HFF-Myc (cell line): ENCODE measurements at places on chromosomes 2 and 18.
A peak's percentile ranks its signal among the peaks of the same experiment; 100 is the strongest.

DNA sequence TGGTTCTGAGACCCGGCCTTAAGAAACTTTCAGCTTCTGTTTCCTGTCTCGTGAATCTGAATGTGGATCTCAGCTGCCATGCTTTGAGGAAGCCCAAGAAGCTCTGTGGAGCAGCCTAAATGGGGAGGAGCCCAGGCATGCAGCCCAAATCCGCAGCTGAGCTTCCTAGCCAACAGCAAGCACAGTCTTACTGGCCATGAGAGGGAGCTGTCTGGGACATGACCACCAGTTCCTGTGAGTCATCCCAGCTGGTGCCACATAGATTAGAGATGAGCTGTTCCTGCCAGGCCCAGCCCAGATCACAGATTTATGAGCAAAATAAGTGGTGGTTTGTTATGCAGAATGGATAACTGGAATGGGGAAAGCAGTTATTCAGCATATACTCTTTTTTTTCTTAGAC, 224.4 kb upstream of the APCDD1 start:
- peak; percentile 85 for DNase-seq

- no peak for DNase-seq
These were observed 81.7 kb downstream of the PPP1R1C start for GRCh38 chr2:182067393-182067792.

DNA sequence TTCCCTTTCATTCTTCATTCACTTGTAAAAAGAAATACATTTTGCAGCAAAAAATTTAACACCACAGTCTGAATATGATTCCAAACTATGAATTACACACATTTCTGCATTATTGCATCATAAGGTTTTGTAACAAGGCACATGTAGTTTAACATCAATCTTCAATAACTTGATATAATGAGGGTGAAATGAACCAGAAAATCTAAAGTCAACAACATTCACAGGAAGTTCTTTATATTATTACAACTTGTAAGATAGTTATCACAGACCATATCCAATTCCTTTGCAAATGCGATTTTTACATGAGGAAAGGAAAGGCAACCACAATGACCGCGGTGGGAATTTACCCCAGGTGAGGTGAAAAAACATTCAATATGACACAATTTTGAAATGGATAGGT, 213.3 kb downstream of the NAPG start:
- no peak for DNase-seq

- no peak for DNase-seq
These were observed 207.0 kb upstream of the COL3A1 start for GRCh38 chr2:188767176-188767575.

GRCh38 chr18:11310476-11311086, 161.2 kb upstream of the PIEZO2 start:
- peak; percentile 46 for DNase-seq

- DNase-seq, result no peak
These were observed 31.4 kb downstream of the RAB31 start for GRCh38 chr18:9739516-9739915.

GRCh38 chr2:95294579-95295250, 2.4 kb upstream of the KCNIP3 start:
- DNase-seq, result no peak

DNA sequence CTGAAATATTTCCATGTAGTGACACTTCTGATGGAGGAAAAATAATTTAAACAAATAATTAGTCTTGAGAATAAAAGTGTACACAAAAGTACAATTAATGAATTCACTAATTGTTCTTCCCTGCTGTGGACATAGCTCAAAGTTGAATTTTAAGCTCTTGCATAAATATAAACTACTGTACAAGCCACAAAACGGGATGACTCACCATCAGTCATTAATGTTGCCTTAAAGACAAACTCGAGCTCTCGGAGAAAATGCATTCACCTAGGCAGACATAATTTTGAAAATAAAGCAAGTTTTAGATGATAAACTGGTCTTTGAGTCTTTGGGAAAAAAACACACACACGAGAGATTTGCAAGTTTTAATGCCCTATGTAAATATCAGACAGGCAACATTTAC, 436.4 kb downstream of the ZNF521 start:
- peak; percentile 25 for DNase-seq

DNA sequence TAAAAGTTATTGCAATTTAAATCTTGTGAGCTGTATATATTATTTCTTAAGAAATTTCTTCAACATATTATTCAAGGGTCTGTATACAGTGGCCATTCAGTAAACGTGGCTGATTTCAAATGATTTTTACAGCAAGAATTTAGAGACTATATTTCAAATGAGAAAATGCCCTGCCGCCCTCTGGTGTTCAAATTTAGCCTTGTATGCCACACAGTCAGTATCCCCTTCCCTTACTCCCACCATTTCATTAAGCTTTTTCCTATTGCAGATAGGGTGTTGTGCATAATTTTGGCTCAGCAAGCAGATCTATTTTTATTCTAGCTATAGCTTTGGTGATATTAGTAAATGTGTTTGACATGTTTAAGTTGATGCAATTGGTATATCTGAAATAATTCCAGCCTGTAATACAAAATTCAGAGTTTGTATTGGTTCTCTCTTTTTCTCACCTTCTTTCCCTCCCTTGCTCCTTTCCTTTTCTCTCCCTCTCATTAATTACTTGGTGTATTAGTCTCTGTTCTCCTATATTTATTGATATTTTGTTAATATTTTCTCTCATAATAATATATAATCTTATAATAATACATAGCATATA, 22.8 kb upstream of the SCN7A start:
- no peak for DNase-seq

DNA sequence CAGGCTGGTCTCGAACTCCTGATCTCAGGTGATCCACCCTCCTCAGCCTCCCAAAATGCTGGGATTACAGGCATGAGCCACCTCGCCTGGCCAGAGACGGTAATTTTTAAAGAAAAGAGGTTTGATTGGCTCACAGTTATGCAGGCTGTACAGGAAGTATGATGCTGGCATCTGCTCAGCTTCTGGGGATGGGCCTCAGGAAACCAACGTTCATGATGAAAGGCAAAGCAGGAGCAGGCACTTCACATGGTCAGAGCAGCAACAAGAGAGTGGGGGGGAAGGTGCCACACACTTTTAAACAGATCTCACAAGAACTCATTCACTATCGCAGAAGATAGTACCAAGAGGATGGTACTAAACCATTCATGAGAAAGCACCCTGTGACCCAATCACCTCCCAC, 38.0 kb upstream of the GPD2 start:
- no peak for DNase-seq

DNA sequence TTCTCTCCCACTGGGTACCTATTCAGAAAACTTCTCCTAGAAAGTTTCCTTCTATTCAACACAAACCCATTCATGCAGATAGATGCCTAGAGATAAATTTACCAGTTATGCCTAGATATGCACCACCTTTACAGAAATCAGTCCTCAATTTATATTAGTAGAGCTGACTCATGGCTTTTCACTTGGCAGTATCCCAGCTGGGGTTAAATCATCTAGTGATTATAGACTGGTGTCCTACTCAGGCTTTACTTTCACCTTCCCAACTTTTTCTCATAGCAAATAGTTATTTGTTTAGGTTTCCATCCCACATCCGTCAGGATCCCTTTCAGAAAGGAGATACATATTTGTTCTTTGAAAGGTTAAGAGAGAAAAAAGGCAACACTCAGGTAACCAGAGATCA, 124.5 kb downstream of the AQP4 start:
- no peak for DNase-seq

DNA sequence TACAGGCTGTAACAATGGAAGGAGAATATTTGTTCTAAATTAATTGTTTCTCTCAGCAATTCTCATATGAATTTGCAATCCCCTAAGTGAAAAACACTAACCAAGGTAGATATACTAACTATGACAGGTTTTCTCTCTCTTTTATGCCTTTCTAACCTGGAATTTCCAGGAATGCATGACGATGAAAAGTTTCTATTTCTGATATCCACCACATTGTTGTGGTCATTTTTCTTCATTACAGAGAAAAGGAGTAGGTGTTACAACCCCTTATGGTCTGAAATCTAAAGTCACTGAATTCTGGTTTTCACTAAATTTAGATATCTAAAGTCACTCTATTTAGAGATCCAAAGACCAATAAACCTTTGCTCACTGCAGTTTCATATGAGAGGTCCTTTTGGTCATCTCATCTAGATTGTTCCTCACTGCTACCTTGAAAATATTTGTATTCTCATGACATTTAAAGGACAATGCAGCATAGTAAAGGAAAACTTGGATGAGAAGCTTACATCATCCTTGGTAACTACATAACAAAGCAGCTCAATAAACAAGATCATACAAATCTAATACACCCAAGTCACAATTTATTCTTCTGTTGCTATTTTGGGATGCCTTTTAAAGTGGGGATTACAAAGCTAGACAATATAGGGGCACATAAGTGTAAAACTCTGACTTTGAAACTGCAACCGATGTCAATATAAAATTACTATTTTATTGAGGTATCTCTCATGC, 85.8 kb downstream of the TCF4 start:
- DNase-seq, result no peak

- DNase-seq, result no peak
These were observed 308.8 kb upstream of the LYPD1 start for GRCh38 chr2:132978840-132979239.

GRCh38 chr2:100612388-100613000, 49.7 kb downstream of the PDCL3 start:
- no peak for DNase-seq

- DNase-seq, result no peak
These were observed 267.3 kb downstream of the TCF4 start for GRCh38 chr18:55320424-55321264.

GRCh38 chr2:241548451-241548835, 10.1 kb upstream of the BOK start:
- DNase-seq, result no peak

DNA sequence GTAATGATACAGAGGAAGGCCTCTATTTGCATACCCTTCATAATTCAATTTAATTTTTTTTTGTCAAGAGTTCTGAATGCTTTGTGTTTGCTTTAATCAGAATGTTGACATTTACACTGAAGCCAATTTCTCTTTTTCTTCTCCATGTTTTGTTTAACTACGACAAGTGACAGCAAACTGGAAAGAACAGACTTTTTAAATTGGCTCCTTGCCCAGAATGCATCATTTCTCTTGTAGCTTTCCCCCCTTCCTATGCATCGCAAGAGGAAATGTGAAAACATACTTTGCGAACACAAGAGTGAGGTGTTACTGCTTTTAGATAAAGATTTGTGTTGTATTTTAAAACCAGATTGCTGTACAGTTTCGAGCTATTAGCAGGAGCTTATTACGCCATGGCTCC, 955.2 kb upstream of the CELF4 start:
- no peak for DNase-seq

DNA sequence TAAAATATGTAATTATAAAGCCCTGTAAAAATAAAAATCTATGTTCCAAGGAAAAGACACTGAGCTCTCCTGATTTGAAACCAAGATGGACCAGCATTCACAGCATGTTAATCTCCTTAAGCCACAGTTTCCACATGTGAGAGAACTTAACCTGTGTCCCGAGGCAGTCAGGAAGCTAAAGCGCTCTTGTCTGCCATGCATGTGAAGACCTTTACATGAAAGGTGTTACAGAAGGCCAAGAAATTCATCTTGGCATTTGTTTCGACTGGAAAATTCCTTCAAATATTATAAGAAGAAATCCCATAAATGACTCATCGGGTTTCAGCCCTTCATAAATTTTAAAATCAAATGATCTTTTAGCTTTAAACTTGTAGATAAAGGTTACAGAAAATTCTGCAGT, 328.6 kb downstream of the CDH2 start:
- no peak for DNase-seq

- DNase-seq, result no peak
These were observed 288.9 kb upstream of the LYPD1 start for GRCh38 chr2:132958887-132959286.

DNA sequence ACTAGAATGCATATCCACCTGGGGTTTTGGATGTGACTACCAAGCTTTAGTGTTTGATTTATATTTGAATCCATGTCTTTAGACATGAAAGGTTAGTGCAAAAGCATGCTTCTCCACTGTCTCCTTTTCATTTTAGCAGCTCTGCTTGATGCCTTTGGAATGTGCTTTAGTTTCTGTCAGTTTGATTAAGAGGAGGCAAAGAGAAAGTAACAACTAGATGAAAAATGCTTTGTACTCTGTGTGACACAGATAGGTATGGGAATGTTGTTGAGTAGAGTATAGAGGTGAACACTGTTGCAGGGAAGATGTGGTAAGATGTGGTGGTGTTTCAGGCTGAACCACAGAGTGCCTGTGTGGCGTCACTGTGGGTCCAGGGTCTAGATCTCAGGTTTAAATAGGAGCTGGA, 19.8 kb downstream of the PIK3C3 start:
- no peak for DNase-seq

DNA sequence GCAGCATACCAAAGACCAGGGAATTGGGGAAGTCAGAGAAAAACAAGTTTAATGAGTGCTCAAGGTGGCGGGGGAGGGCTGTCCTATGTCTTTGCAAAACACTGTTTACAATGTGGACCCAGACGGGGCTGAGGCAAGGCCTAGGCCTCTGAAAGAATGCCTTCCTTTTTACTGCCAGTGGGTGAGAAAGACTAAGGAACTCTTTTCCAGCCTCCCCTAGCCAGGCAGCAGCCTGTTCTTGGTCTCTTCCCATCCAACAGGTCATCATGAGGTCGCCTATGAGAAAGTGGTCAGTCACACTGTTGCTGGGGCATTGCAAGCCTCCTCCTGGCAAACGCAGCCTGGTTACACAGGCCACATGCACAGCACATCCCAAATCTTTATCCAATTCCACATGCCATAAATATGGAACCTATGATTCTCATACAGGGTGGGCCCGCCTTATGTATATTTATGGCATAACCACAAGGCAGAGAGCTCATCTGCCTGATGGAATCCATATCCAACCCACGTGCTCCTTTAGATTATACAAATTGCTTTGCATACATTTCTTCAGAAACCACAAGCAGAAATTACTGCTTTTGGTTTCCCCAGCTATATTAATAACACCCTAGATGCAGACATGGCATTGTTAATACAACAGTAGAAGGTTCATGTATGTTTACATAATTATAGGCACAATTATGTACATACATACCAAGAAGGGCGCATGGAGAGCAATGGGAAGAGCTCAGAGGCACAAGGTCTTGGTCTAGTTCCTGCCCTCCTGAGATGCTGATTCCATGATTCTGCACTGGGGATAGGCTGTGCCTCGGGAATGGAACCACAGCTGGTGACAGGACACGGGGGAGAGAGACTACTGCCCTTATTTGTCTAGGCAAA, 48.6 kb downstream of the NRP2 start:
- no peak for DNase-seq

DNA sequence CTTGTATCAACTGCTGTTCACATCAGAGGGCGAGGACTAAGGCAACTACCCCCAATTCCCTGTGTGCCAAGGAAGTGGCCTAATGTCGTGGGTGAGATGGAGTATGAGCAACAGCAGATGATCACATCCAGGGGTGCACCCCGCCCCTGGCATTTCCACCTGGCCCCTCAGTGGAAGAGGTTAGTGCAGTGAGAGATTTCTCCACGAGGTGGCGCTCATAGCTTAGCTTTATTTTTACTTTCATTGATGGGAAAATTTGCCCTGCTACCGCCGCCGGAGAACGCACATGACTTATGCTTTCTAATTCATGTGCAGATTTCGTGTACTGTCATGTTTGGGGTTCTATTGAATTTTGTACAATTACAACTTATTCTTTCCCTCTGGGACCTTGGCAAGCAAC, 470.6 kb upstream of the MEX3C start:
- peak; percentile 1 for DNase-seq

GRCh38 chr2:101545950-101546349, 71.0 kb upstream of the RFX8 start:
- no peak for DNase-seq

GRCh38 chr2:213995400-213996105, 415.3 kb upstream of the VWC2L start:
- DNase-seq, result peak; percentile 48

GRCh38 chr2:48045613-48046012, 139.3 kb upstream of the FBXO11 start:
- no peak for DNase-seq

GRCh38 chr18:36931106-36931505, 102.2 kb downstream of the KIAA1328 start:
- DNase-seq, result no peak
